Inflammatory macrophage treated with lipopolysaccharide for 1 hour (primary cell): ENCODE measurements at places on chromosomes 6 and 20.

GRCh38 chr6:42123379-42124103 lies 18.9 kb downstream of the C6orf132 start:
- no peak for DNase-seq

- DNase-seq: peak; percentile 77
Observed at GRCh38 chr6:53623497-53623896, 42.1 kb downstream of the KLHL31 start.

DNA sequence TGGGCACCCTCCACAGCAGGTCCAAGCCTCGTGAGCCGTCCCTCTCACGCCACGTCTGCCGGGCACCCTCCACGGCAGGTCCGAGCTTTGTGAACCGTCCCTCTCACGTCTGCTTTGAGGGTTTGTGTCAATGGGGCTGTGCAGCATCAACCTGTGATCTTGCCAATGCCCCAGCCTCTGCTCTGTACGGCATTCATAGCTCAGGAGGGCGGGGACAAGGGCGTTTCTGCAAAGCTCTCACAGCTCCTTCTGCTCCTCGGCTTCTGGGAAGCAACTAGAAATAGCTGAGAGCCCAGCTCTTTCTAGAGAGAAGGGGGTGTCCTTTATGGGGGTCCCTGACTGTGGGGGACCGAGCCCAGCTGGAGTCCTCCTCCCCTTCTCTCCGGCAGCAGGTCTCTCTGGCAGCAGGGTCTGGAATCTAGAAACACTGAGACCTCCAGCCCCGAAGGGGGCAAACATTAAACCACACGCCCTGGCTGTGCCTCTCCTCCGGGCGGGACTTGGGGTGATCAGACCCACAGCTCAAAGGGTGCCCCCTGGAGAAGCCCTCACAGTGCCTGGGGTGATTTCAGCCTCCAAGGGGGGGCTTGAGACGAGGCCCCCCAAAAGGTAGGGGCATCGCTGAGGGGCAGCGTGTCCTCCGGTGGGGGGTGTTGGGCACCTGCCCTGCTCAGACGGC lies 41.2 kb upstream of the CHRNA4 start:
- DNase-seq: no peak

DNA sequence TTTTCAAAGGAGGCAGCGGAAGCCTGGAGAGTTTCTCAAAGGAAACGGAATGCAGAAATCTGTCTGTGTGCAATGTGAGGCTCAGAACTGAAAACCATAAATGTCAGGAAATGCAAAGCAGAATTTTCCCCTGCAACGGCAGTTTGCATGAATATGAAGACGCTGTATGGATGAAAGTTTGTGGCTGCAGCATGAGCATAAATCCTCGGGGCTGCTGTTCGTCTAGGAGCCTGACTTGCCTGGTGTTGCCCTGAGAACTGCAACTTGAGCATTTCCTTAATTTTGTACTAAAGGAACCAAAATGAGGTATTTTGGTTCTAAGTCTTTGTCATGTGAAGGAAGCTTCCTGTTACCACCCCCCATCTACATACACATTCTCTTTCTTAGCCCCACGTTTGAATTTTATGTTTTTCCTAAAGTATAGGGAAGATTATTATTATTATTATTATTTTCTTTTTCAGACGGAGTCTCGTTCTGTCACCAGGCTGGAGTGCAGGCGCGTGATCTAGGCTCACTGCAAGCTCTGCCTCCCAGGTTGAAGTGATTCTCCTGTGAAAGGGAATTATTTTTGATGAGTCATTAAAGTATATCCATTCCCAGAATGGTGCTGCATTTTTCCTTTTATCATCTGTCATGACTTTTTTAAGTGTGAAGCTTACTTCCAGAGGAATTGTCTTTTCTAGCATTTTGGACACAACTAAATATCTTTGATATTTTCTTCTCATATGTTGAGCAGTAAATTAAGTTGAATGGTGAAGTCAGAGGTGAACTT lies 33.1 kb downstream of the MTHFD1L start:
- DNase-seq: no peak

- peak; percentile 56 for DNase-seq
Observed at GRCh38 chr6:26197933-26198721, 110.9 kb downstream of the HFE start.

DNA sequence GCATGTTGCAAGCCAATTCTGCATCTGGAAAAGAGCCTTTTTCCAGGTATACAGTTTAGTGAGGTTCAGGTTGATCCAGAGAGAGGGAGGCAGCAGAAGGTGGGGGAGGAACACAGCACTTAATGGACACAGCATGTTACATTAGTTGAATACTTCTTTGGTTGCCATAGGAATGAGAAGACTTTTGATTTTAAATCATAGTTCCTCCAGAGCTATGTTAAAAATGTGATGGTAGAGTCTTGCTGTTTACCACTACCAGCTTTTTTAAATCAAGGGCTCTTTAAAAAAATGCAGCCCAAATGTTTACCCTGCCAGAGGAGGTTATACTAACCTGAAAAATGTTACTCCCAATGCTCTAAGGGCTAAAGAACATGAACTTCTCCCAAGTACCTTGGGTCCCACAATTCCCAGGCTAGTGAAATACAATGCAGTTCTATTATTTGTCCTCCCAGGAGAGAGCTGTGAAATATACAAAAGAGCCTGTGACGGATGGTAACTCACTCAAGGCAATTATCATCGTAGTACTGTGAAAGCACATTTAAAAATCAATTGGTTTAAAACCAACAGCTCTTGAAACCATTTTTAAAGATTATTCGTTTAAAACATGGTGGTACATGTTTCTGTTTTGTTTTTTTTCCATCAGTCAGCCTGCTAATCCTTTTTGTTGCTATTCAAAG lies 6.9 kb upstream of the PHACTR1 start:
- no peak for DNase-seq

GRCh38 chr20:23519556-23519955 lies 28.6 kb downstream of the CST8 start:
- no peak for DNase-seq

DNA sequence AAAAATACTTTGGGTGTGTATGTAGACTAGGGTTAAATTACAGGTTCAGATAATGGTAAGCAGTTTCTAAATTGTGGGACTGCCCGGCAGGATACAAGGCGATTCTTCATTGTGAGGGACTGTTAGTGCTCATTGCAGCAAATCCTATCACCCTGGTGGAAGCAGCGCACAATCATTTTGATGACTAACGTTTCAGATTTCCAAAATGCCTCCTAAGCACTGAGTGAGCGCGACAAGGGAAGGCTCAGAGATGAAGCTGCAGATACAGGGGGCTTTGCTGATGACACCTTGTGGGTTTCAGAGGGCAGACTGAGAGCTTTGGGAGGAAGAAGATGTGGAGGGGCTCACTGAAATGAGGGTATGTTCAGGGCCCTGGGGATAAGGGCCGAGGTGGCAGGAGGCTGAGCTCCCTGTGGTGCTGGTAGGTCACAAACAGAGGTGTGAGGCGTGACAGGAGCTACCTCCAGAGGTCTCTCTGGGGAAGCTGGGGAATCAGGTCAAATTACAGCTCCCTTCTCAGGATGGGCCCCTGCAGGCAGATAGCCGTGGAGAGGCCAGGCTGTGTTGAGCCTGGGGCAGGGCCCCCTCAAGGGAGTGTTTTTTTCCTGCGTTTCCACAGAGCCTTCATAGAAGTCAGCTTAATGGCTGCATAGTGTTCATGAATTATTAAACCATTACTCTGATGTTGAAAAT lies 84.5 kb upstream of the FYN start:
- DNase-seq: no peak

DNA sequence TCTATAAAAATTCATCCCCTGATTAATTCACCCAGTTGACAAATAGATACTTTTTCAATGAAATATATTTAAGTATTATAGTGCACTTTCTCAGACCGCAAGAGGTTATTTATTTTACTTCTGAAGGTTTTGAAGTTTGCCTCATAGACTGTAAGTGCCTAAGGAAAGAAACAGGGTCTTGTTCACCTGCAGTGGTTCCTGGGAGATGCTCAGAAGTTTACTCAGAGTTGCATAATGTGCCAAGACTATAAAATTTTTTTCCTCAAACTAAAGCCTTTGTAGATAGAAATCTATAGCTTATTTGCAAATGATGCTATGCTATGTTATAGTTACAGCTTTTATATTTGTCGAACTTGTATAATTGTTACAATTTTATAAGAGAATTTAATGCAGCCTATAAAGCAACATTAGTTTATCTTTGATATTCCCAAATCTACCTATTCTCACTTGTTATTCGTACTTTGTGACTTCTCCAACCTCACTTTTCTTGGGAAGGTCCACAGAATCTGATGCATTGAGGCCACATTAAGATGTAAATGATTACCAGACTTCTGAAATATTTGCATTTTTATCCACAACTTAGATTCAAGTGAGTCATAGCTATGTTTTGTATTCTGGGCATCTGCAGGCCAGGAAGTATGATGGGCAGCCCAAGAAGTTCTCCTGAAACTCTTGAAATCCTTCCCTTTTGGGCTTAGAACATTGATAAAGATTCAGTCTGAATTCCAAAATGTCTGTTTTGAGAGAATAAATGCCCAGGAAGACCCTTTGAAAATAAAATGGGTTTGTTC lies 35.7 kb downstream of the KCNQ5 start:
- no peak for DNase-seq

DNA sequence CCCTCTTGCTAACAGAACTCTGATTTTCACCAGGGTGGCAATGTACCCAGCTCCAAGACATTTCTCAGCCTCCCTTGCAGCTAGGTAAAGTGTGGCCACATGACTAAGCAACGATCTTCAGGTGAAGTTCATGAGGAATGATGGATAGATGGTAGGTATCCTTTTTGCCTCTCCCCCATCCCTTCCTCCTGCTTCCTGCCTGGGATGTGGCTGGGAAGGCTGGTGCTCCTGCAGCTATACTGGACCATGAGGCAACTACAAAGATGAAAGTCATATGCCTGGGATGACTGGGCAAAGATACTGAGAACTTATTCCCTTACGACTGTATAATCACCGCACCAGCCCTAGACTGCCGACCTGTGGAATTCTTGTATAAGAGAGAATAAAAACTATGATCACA lies 13.4 kb downstream of the ZNF335 start:
- no peak for DNase-seq

GRCh38 chr6:75378101-75378500 lies 93.5 kb upstream of the TMEM30A start:
- no peak for DNase-seq

DNA sequence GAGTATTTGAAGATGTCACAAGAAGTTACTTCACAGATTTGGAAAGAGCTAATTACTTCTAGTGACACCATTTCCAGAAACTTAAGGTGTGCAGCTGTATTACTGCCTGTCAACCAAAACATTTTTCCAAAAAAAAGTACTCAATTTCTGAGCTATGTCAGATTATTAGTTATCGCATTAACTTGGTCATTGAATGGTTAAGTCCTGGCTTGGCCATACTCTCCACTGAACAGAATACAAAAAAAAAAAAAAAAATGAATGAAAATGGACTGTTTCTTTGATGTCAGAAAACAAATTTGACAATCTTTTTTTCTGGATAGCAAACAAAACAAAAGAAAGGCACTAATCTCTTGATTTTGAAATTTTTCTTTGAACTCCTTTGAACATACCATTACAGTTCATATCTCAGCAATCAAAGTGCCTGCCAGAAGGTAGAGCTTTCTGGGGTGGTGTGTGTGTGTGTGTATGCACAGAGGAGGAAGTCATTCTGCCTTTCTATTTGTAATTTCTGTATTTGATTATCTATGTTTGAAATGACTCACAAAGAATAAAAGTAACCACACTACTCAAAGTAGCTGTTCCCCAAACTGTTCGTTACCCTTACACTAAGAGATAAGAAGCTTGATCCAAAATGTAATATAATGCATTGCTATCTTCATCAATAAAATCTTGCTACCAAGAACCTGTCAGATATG lies 210.8 kb upstream of the FUT9 start:
- DNase-seq: no peak

DNA sequence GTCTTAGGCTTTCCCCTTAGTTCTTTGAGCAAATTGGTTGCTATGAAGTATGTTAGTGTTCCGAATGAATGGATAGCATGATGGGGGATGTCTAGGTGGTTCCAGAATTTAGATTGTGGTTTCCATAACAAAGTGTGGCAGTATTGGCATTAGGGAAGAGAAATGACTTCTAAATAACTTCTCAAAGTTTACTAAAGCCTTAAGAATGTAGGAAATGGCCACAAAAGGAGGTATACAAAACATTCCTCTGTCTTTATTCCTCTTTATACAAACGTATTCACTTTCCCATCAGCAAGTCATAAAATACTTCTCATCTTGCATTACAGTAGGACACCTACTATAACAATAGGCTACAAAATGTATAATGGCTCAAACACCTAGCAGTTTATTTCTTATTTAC lies 279.6 kb downstream of the ESR1 start:
- no peak for DNase-seq

DNA sequence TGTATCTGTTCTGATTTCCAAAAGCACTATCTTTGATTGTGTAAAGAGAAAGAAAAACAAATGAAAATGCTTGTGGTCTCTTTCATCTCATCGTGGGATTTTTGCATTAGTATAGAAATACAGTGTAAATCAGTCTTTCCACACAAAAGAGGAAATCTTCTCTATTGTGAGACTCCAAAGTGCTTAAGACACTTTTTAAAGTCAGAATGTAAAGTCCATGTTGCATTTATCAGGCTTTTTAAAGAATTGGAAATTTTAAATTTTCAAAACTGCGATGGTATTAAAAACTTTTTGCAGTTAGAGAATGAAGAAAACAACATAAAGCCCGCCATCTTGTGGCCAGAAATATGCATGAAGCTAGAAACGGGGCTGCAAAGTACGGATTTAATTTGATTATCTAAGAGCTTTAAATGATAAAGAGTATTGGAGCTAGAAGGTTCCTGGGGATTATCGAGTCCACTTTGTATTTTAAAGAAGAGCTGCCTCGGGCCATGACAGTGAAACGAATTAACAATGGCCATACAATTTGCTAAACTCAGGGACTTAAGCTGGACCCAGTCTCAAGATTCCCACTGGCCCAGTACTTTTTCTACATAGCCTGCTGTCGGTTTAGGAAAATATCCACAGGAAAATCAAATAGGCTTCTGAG lies 339.6 kb downstream of the ARHGAP18 start:
- DNase-seq: peak; percentile 12

DNA sequence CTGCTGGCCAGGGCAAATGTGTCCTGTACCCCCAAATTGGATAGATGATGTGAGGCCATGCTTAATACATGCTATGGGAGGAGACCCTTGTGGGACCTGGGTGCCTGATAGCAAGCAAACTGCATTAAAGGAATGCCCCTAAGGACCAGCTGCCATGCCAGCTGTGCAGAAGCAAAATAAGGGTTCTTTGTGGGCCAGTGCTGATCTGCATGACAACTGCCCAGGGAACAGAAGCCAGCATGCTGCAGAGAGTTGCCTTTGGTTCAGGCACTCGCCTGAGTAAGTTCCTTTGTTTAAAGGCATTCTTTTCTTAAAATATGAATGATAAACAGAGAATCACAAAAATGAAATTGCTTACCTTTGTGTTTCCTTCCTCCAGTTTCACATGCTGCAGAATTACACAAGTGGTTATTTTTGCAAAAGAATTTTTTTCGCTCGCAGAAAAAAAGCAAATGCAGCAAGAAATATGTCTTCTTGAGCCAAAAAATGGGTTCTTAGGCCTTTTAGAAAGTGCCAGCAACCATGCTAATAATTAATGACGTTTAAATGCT lies 6.9 kb upstream of the SYNDIG1 start:
- DNase-seq: no peak

GRCh38 chr6:134034961-134035822 lies 17.2 kb downstream of the SLC2A12 start:
- no peak for DNase-seq
